Fibroblast of skin of left biceps (primary cell): ENCODE measurements at places on chromosomes 4 and X.

DNA sequence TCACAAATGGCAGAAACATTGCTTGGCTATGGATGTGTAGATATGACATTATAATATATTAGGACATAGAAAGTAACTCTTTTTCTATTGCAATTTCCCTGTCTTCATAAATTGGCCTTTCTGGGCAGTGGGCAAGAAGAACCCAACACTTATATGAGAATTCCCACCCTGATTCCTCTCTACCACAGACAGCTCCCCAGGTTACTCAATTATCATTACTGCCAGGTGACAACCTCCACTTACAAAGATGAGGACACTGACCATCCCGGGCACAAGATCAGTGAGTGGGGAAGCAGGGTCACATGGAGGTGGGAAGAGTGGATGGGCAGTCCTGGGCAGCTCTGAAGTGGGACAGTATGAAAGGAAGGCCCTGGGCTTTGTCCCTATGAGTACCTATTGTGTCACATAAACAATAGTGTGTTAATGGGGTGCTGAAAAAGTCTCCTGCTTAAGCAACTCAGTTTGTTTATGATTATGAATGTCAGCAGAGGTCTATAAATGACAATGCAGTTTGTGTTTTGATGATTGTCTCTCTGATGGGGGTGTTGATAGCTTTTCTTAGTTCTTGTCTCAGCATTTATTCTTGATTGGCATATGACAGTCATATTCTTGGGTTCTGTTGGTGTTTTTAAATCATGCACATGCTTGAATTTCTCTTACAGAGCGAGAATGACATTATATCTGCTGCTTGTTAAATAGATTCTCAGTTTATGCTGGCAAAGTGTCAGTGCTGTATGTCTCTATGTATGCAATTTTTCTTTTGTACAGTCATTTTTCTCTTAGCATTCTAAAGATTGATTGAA lies 99.9 kb downstream of the SLIT2 start:
- DNase-seq: no peak

- DNase-seq: no peak
Measured at GRCh38 chr4:31016322-31017061, 296.3 kb downstream of the PCDH7 start.

- no peak for DNase-seq
Measured at GRCh38 chr4:145484225-145484846, 2.7 kb downstream of the SMAD1 start.

- no peak for DNase-seq
Measured at GRCh38 chr4:14125375-14126129, 498.0 kb upstream of the BOD1L1 start.

- DNase-seq: no peak
Measured at GRCh38 chrX:38108364-38108763, 102.0 kb downstream of the SYTL5 start.

- no peak for DNase-seq
Measured at GRCh38 chr4:75800972-75801371, 76.6 kb downstream of the USO1 start.

DNA sequence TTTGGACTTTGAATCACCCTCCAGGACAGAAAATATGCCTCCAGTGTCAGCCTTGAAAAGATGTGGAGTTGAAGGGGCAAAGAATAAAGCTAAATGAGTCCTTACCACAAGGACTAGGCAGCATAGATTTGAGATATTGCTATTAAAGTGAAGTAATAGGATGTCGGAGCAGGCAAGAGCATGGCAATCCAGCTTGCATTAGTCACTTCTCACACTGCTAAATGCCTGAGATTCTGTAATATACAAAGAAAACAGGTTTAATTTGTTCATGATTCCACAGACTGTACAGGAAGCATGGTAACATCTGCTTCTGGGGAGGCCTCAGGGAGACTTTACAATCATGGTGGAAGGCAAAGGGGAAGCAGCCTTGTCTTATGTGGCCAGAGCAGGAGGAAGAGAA lies 109.8 kb upstream of the PCDH7 start:
- no peak for DNase-seq

DNA sequence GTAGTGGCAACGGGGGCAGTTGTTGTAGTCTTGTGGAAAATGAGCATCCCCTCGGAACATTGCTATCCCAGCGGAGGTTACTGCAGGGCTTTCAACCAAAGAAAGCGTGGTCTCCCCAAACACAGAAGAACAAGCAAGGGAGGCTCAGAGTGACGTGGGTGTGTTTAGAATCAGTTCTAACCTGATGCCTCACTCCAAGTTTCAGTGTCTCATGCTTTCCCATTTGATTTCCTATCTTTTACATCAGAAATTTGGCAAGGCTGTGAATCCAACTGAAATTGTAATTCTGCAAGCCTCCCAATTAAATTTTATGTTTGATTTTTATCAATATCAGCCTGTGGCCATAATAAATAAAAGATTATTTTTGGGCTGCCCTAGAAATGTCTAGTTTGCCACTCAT lies 156.1 kb upstream of the LNX1 start:
- DNase-seq: no peak

GRCh38 chr4:16826406-16826910 lies 72.0 kb downstream of the LDB2 start:
- no peak for DNase-seq

- DNase-seq: no peak
Measured at GRCh38 chr4:36237366-36238313, 6.7 kb downstream of the ARAP2 start.

- DNase-seq: no peak
Measured at GRCh38 chr4:180571516-180572055, 1671.6 kb upstream of the TENM3 start.

DNA sequence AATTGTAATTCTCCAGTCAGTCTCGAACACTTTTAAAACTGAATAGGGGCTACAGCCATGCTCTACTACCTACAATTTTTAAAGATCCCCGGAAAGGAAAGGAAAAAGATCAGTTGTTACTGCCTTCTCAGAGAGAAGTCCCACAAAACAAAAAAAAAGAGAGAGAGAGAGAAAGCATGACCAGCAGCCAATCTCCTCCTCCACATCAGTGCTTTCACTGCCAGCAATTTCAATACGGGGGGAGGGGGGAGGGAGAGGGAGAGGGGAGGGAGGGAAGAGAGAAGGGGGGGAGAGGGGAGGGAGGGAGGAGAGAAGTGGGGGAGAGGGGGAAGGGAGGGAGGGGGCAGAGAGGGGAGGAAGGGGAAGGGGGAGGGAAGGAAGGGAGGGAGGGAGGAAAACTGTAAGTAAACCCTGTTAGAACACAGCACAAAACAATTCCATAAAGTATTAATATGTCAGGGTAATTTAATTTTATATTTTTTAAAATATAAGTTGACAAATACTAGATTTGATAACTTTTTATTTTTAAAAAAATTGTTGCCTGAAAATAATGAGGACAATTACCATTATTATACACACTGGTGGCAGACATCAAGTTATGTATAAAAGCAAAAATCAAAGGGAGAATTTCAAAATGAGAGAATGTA lies 108.0 kb downstream of the LRBA start:
- DNase-seq: no peak

DNA sequence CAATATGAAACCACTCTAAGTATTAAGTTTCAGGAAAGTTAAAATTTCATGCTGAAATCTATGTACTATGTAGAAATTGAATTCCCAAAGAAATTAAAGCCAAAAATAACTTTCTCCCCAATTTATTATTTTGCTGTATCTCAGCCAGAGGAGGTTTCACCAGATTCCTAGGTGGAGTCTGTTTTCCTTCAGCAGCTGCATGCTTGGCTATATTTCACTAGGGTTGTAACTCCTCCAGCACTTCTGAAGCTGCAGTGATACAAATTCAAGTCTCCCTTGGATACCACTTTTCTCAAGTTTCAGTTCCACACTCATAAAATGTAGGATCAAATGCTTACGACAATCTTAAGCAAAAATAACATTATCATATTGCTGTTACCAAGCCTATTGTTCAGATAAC lies 41.2 kb upstream of the ZC4H2 start:
- no peak for DNase-seq

GRCh38 chr4:82666970-82667665 lies 105.3 kb upstream of the TMEM150C start:
- DNase-seq: no peak

GRCh38 chr4:152728343-152728742 lies 48.5 kb upstream of the TMEM154 start:
- DNase-seq: no peak

- DNase-seq: no peak
Measured at GRCh38 chrX:70553516-70553915, 108.9 kb downstream of the DLG3 start.

- no peak for DNase-seq
Measured at GRCh38 chr4:100841911-100842310, 324.1 kb upstream of the EMCN start.

DNA sequence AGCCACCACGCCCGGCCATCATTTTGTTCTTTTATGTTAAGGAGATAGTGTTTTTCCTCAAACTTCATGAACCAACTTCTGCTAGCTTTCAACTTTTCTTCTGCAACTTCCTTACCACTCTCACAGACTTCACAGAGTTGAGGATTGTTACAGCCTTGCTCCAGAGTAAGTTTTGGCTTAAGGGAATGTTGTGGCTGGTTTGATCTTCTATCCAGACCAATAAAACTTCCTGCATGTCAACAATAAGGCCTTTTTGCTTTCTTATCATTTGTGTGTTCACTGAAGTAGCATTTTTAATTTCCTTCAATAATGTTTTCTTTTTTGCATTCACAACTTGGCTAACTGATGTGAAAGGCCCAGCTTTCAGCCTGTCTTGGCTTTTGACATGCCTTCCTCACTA lies 12.7 kb upstream of the TET2 start:
- DNase-seq: no peak

DNA sequence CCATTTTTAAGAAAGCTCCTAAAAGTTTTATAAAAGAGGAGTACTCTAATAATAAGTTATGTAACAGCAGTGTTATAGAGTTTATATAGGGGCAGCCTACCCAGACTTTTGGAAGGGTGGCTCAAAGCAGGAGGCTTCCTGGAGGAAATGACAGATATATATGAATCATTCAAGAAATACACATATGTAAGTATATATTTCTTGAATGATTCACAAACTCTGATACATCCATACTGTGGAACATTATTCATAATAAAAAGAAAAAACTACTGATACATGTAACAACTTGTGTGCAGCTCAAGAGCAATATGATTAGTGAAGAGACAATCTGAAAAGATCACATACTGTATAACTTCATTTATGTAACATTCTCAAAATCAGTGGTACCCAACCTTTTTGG lies 166.2 kb downstream of the WDFY3 start:
- no peak for DNase-seq

DNA sequence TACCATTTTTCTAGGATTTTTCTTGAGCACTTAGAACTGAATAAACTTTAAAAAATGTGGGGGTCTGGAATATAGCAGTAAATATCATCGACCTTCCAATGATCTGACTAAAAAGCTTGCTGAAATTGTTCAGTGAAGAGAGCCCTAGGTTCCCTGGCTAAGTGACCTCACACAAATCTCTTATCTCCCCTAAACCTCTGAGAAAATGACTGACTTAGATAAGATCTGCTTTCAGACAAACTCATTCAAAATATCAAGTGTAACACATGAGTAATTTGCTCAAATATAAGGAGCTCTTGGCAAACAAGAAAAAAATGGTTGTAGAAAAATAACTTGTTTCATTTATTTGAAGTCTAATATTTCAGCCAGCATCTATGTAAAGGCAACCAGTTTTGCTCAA lies 441.7 kb upstream of the SLIT2 start:
- no peak for DNase-seq

DNA sequence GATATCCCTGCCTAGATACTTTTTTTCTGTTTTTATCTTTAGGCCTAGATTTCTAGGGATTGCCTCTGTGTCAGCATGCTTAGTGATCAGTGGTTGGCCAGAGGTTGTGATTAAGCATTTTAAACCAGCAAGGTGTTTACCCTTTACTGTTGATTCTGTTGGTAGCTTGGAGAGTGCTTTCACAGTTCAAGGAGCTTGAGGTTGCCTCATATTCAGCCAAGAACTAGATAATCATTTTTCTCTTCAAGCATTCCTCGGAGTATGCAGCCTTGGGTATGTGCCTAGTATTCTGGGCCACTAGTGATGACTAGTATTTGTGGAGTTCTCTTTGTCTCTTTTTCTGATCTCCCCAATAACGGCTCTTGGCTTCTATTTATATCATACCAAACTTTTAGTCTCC lies 20.4 kb downstream of the APOOL start:
- DNase-seq: no peak

- no peak for DNase-seq
Measured at GRCh38 chr4:140993370-140993769, 139.9 kb downstream of the RNF150 start.

- DNase-seq: no peak
Measured at GRCh38 chr4:70280567-70280966, 38.2 kb downstream of the CSN3 start.

- no peak for DNase-seq
Measured at GRCh38 chr4:1841201-1841886, 14.6 kb downstream of the LETM1 start.

- no peak for DNase-seq
Measured at GRCh38 chr4:182519528-182519927, 276.3 kb downstream of the TENM3 start.

DNA sequence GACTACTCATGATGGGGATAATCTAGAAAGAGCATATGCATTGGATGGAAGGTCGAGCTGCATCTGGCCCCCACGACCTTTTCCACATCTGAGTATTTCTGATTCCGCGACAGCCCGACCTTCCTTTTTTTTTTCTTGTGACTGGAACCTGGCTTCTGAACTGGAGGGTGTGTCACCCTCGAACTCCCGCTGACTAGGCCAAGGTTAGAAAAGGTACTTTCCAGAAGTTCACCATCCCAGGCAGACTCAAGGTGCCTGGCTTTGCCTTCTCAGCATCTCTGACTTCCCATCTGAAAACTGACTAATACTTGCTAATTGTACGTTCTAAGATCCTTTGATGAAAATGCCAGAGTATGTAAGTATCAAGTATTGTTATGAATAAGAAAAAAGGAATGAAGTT lies 49.3 kb upstream of the CD40LG start:
- DNase-seq: no peak

GRCh38 chr4:88797725-88798124 lies 100.1 kb upstream of the NAP1L5 start:
- DNase-seq: no peak

GRCh38 chr4:6781561-6781960 lies 966 bp upstream of the KIAA0232 start:
- DNase-seq: no peak

DNA sequence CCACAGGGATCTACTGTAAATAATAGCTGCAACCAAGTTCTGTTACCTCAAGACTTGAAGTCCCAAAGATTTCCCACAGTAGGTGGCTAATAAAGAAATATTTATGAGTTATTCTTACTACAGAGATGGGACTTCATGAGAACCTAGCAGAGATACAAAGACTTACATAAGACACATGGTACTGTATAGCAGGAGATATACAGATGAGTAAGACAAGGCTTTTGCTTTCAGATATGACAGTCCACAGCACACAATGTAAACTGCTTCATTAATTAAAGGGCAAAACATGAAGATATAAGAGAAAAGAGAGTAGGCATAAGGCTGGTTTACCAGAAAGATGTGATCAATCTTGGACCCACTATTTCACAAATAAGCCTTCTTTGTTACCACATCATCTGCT lies 6.6 kb downstream of the ANKRD17 start:
- DNase-seq: no peak

GRCh38 chr4:151960449-151961230 lies 199.8 kb upstream of the GATB start:
- DNase-seq: no peak

- no peak for DNase-seq
Measured at GRCh38 chrX:135295944-135296305, 13.4 kb upstream of the ETDC start.
